ENCODE measurements at places on chromosomes 13 and 19.
A peak's percentile ranks its signal among the peaks of the same experiment; 100 is the strongest.

- DNase-seq = no peak
These were observed 635 bp upstream of the NBEA start for GRCh38 chr13:34941436-34941834.

DNA sequence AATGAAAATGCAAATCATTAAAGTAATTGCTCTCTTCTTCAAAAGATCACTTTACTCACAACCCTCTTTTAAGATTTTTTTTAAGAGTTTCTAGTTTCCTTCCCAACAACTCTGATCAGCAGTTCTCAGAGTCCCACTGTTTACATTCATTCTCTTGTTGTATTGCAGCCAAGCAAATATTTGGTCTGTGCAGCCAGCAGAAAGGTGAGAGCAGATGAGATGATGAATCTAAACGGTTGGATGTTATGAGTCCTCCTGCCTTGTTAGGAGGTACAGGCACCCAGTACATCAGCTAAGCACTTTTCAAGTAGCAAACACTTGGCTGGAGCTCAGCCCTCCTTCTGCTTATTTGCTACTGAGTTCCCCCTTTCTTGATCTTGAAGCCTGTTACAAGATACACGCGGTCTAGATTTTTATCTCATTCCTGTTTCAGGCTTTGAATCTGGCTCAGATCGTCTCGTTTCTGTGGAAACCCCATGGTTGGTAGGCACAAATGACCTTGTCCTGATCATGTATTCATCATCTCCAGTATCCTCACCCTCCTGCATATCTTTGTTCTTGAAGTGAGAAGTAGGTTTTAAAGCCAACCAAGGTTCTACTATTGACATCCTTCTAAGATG lies 300.7 kb downstream of the DCT start:
- DNase-seq = no peak

GRCh38 chr19:4567584-4568071 lies 8.1 kb upstream of the SEMA6B start:
- DNase-seq = peak; percentile 31

GRCh38 chr19:3516675-3517207 lies 10.6 kb downstream of the FZR1 start:
- no peak for DNase-seq

DNA sequence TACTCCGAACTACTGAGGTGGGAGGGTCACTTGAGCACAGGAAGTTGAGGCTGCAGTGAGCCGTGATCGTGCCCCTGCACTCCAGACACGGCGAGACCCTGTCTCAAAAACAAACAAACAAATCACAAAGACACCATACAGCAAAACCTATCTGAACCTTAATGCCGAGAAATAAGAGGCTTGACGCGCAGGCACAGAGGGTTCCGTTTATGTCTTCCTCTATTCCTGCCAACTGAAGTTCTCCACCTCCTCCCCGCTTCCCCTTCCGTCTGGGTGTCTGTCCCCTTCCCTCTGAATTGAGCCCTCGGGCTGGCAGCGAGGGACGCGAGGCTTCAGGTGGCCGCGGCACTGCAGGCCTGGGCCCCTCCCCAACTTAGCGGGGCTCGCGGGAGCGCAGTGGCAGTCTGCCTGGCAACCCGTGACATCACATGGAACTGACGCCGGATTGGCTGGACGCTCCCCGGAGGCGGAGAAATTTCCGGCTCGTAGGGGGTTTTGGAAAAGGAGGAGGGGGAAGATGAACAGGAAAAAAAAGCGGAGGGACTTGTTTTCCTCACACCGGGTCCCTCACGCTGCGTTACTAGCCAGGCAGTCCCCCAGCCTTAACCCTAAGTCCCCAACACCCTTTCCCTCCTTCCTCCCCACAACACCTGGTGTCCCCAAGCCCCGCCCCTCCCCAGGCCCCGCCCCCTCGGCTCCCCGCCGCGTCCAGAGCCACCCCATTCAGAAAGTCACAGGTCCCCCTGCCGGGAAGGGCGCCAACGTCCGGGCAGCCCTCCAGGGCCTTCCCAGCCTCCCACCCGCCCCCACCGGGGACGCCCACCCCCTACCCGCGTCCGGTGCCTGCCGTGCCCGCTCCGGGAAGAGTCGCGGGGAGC lies 1.1 kb upstream of the MYBPC2 start:
- peak; percentile 62 for DNase-seq

DNA sequence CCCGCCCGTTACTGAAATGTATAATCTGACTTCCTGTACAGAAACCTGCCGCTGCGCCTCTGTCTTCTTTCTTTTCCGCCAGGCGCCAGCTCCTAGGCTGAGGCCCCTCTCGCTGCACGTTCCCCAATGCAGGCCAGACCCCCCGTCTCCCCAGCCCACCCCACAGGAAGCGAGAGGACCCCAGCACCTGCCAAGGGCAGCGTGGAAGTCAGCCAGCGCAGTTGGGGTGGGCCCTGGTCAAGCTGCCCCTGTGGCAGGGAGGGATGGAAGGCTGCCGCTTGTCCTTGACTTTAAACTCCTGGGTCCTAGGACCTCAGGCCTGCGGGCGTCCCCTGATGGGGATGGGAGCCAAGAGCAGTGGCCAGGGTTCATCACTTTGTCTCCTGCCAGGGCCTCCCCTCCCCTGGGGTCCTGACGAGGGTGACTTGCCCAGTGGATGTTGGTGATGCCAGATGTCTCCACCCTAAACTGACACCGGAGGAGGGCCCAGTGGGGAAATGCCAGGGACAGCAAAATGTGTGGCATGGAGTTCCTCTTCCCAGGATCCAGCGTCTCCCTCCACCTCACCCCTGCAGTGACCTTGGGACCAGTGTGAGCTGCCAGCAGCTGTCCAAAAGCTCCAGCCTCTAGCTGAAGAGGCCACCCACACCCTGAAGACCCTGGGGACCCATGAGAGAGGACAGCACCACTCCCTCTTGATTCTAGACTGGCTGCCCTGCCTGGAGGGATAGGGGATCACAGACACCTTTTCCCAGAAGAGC lies 8.5 kb upstream of the MARCHF2 start:
- DNase-seq = no peak

- no peak for DNase-seq
These were observed 103.2 kb downstream of the LMO7 start for GRCh38 chr13:75739244-75739868.

DNA sequence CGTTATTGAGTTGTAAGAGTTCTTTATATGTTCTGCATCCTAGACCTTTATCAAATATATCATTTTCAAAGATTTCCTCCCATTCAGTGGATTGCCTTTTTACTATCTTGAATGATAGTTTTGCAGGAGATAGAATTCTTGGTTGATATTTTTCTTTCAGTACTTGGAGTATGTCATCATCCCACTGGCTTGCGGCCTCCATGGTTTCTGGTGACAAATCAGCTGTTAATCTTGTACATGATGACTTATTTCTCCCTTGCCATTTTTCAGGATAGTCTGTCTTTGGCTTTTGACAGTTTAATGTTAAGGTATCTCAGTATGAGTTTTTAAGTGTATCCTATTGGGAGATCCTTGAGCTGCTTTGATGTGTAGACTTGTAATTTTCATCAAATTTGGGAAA lies 8.5 kb downstream of the ZNF557 start:
- DNase-seq = no peak

- DNase-seq = no peak
These were observed 78.0 kb upstream of the OXGR1 start for GRCh38 chr13:97072297-97072696.

DNA sequence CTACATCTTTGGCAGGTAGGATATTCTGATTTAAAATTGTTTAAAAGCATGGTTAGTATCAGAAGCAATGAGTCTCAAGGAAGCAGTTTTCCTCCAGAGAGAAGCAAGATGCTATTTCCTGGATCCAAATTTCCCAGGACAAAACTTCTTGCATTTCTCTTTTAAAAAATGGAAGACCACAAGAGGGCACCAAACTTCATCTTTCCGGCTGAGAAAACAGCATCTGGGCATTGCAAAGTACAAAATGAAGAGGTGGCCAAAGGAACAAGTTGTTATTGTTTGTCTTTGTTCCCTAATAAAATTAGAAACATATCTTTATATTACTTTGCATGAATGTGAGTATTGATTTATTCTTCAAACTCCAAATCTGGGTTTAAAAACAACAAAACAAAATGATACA lies 60.0 kb upstream of the LRCH1 start:
- DNase-seq = peak; percentile 64

Data from astrocyte of the spinal cord (primary cell).